Natural killer cell (primary cell): ENCODE measurements at places on chromosomes 12 and 14.

GRCh38 chr12:2291182-2291832, 238.5 kb downstream of the CACNA1C start:
- no peak for DNase-seq

- DNase-seq = no peak
Measured at GRCh38 chr12:116365606-116366455, 88.3 kb upstream of the MED13L start.

DNA sequence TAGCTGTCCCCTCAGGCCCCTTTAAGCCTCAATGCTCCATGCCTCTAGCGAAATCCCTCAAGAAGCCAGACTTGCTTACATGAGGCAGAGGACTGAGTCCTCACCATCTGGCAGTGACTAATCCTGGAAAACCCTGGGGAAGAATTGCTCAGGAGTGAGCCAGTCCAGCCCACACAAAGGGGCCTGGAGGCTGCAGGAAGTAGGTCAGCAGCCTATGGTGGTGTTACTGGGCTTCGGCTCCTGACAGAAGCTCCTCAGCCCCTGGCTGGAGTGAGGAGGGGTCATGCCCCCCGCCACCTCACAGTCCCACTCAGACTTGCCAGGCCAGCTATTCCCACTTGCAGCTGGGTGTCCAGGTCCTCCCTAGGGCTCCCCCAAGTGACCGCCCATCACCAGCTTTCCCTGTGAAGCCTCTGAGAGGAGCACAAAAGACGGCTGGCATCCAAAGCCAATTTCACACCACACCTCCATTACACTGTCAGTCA, 250.5 kb downstream of the DPF3 start:
- DNase-seq = no peak

DNA sequence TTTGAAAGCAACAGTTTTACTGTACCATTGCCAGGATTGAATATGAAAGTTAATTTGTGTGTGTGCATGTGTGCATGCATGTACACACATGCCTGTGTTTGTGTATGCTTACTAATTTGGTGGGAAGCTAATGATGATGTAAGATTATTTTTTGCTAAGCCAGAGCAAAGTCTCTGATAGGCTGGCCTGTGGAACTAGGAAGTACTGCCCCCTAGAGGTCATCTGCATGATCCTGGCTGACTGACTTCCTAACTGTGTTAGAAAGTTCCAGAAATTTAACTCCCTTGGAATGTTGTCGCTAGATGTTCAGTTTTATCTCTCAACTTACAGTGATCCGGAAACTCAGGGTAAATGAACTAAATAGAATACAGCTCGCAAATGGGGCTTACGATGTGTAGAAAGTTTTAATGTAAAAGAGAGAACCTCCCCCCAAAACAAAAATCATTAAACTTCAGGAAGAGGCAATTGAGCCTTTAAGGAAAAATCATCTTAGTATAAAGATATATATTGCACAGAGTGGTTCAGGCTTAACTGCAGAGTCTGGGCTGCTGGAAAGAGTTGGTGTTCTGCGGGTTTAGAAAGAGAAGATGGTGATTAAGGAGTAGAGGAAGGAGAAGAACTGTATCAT, 34.3 kb upstream of the SLC38A1 start:
- peak; percentile 88 for DNase-seq

DNA sequence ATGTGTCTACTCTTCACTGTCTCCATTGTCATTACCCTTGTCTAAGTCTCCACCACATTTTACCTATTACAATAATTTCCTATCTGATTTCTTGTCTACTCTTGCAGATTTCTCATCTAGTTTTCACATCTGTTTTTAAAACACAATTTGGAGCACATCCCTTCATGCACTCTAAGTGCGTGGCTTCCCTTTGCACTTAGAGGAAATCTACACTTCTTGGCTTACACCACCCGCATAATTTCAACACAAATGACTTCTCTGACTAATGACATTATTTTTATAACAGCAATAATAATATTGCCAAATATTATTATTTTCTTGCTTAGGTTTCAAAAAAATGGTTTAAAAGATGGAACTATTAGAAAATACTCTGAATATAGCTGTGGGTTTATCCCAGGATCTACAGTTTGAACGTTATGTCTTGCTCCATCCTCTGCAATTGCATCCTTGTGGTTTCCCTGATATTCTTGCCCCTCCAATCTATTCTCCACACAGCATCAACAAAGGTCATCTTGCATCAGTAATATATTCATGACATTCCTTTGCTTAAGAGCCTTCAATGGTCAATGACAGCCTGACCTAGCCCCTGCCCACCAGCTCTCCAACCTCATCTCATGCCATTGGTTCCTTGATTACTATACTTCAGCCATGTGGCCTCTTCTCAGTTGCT, 153.7 kb downstream of the SLC25A21 start:
- no peak for DNase-seq

- DNase-seq = peak; percentile 15
Measured at GRCh38 chr14:65412856-65413738, 567 bp downstream of the FUT8 start.

GRCh38 chr14:103696466-103697071, 18.7 kb downstream of the XRCC3 start:
- DNase-seq = no peak

GRCh38 chr12:90858252-90858651, 96.7 kb downstream of the CCER1 start:
- DNase-seq = no peak

- no peak for DNase-seq
Measured at GRCh38 chr12:108349278-108349688, 10.2 kb upstream of the CMKLR1 start.

- peak; percentile 61 for DNase-seq
Measured at GRCh38 chr14:20697273-20698017, 8.9 kb downstream of the ANG start.

GRCh38 chr14:102899516-102899900, 23.0 kb upstream of the AMN start:
- no peak for DNase-seq

DNA sequence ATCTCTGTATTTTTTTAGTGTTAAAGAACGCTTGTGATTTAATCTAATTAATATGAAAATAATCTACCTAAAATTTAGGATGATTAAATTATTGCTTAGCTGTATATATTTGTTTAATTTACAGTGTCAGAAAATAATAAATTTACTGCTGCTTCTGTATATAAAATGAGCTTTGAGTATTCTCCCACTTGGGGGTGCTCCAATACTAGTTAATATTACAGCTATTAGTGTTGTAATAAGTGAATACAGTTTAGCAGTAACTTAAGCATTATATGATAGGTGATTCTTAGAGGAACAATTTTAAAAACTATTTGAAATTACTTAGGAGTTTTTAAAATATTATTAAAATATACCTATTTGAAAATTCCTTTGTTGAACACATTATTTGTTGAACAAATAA, 62.2 kb downstream of the PAPOLA start:
- DNase-seq = peak; percentile 10

- no peak for DNase-seq
Measured at GRCh38 chr14:71454513-71455332, 477.5 kb upstream of the RGS6 start.

- DNase-seq = no peak
Measured at GRCh38 chr14:98297567-98297966, 974.4 kb downstream of the BCL11B start.

DNA sequence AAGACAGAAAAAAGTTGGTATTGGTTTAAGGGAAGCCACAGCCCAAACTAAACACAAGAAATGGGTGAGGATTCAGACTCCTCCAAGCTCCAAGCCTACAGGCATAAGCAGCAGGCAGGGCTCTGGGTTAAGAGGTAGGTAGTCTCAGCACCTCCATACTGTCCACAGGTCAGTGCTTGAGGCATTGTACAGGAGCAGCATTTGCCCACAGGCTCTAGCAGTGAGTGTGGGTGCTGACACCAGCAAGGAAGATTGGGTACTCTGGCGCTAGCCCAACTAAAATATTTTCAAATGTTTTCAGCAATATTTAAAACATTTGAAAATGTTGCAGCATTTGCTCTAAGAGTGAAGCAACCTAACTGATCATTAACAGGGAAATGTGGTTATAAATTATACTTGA, 33.1 kb downstream of the FERMT2 start:
- peak; percentile 19 for DNase-seq
